Immature natural killer cell (primary cell): ENCODE measurements at places on chromosomes 4 and X. TPM values are rescaled to one million over a fixed set of nuclear protein-coding genes. Genes with fewer than 3 reads are reported as not detected.

GRCh38 chrX:37330642-37331041, 18.5 kb upstream of the PRRG1 start:
- DNase-seq, result no peak

DNA sequence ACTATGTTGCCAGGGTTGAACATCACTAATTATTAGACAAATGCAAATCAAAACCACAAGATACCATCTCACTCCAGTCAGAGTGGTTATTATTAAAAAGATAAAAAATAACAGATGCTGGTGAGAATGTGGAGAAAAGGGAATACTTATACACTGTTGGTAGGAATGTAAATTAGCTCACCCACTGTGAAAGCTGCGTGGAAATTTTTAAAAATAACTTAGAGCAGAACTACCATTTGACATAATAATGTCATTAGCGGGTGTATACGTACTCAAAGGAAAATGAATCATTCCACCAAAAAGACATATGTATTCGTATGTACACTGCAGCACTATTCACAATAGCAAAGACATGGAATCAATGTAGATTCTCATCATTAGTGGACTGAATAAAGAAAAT, 48.6 kb upstream of the UGT2A1 start:
- DNase-seq, result no peak

Gene CHRDL1
- not detected for polyA plus RNA-seq

Gene CTAG2
- not detected for polyA plus RNA-seq

DNA sequence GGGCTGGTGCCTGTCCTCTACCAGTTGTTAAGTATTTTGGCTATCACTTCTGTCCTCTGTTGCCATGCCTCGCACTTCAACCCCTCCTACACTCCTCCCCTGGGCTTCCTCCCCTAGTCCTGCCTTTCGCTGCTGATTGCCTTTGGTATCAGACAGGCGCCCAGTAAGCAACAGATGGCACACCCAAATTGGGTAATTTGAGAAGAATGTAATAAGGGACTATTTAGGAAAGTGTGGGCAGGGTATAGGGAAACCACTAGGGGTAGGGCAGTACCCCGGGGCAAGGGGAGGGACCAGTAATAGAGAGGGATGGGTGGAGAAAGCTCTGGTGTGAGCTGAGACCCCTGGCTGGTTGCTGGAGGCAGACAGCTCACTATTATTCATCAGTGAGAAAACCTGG, 172.7 kb upstream of the USP9X start:
- no peak for DNase-seq

- no peak for DNase-seq
Observed at GRCh38 chr4:25032126-25032525, 1.4 kb upstream of the LGI2 start.

GRCh38 chr4:152935631-152936445, at the start of gene FHDC1:
Gene FHDC1 (plus strand): TSS chr4:152936323. CDS start chr4:152943058, 6,735 bp downstream.
- peak; percentile 6 for DNase-seq

DNA sequence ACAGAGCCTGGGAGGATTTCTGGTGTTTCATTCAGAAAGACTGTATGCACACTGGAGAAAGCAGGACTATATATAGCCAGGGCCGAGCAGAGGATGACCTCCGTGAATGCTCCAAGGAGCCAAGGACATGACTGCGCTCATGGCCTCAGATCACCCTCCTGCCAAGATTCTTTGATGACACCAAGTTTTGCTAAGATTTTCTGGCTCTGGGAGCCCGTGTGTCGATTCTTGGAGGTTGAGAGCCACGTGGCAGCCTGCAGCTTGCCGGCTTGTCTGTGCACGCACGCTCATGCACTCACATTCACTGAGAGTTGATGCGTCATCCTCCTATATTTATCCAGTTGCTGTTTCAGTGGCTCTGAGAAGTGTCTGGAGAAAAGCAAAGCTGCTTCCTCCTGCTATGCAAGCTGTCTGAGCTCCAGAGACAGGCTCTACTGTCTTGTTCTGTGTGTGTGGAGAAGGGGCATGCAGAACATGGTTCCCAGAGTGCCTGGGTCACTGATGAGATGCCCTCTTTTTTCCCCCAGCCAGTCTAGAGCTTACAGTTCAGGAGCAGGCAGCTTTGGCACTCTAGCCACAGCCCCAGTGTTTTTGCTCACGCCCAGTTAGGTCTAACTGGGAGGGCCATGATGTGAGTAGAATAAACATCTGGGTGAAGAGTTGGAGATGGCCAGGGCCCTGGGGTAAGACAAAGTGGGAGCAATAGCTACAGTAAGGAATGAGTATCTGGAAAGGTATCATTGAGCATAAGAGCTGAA, 64.9 kb upstream of the SCOC start:
- no peak for DNase-seq

GRCh38 chr4:132180020-132180427, 969.1 kb upstream of the PCDH10 start:
- DNase-seq, result no peak
